ENCODE measurements at places on chromosomes 12 and 14.

GRCh38 chr14:49898485-49898884 is 5.6 kb downstream of the ARF6 start:
- no peak for DNase-seq

GRCh38 chr12:42483521-42483790 is 106.1 kb downstream of the PRICKLE1 start:
- DNase-seq, result no peak

GRCh38 chr14:66596241-66596985 is 88.5 kb downstream of the GPHN start:
- DNase-seq, result no peak

GRCh38 chr14:60515511-60516289 is 6.8 kb downstream of the SIX6 start:
- no peak for DNase-seq

- no peak for DNase-seq
These were observed 680.9 kb downstream of the TMEM121 start for GRCh38 chr14:106207316-106207715.

DNA sequence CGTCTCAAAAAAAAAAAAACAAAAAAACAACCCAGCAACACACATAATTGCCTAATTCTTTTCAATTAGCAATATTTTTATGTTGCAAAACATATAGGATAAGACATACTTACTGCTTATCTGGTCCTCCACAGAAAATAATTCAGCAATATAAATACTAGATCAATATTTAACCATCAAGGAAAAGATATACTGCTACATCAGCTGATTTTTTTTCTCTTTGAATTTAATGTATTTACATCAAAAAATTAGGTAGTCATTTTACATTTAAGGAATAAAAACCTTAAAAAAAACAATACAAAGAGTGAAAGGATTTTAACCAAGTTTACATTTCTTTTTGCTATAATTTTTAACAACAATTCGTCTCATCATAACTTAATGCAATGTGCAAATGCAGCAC is 28.1 kb downstream of the SPTSSA start:
- no peak for DNase-seq
